HT-29 (cell line): ENCODE measurements at places on chromosomes 7 and 10. TPM values are rescaled to one million over a fixed set of nuclear protein-coding genes. Genes with fewer than 3 reads are reported as not detected.

- no peak for DNase-seq
Observed at GRCh38 chr10:11145495-11145855, 127.8 kb downstream of the CELF2 start.

DNA sequence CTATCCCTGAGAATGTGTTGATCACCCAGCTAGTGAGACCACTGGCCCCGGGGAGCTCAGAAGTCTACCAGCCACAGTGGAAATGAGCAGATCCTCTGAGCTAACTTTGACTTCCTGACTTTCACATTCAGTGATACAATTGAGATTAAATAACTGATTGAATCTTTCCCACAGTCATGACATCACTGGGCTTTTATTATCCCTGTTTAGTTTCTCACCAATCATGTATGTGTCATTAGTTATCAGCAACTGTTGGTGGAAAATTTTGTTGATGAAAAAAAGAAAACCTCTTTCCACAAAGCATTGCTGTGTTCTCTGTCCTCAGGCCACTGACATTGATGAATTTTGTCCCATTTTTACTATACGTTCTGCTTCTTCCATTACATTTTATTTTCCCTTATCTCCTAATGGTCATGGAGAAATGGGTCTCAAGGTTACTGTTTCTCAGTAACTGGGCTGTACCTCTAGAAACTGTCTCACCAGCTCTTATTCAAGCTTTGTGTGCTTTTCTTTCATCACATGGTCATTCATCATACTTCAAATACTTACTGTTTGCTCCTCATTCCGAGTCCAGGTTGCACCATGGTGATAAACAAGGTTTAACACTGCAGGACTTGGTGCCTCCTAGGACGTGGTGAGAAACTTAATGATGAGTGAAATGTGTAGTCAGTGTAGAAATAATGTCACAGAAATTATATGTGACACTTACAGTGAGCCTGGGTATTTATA is 304.7 kb downstream of the CDK14 start:
- no peak for DNase-seq

- DNase-seq: peak; percentile 18
Observed at GRCh38 chr7:110407242-110407641, 683.7 kb upstream of the LRRN3 start.

DNA sequence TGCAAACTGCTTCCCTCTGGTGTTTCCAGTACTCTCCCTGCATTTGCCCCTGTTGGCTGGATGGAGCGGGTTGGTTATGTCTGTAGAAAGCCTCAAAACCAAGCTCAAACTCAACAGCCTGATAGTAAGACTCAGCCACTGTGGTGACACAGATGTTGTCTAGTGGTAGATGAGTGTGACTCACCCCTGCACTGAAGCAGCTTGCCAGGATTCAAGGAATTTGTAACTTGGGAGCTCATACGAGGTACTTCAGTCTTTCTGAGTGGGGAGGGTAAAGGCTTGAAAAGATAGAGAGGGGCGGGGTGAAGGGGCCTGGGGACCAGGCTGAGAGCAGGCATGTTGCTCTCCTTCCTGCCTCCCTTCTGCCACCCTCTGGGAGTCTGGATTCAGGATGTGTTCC is 22.9 kb upstream of the AQP1 start:
- DNase-seq: no peak

DNA sequence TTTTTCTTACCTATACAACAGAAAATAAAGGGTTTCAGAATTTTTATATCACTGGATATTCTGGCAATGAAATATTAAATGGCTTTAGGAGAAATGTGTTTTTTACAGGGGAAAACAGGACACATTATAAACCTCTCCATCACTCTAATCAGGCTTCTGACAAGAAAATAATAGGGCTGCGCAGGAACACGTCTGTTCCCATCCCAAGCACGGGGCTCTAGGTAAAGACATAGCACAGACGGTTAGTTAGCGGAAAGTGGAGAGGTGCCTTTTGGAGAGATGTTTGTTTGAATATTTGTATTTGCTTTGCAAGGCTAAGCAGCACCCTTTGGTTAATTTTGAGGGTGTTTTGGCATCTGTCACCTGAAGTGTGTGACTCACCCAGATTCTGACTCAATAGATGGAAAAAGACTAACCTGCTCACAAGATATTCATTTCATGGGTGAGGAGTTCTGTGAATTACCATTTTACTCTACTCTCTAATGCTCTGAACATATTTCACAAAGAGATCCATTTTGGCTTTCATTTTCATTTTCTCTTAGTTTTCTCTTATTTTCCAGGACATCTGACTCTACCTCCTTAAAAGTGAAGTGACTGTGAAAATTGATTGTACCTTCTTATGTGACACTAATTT is 174.5 kb upstream of the AKR1E2 start:
- DNase-seq: no peak

- peak; percentile 85 for DNase-seq
Observed at GRCh38 chr7:25216837-25217236, 11.4 kb downstream of the NPVF start.

DNA sequence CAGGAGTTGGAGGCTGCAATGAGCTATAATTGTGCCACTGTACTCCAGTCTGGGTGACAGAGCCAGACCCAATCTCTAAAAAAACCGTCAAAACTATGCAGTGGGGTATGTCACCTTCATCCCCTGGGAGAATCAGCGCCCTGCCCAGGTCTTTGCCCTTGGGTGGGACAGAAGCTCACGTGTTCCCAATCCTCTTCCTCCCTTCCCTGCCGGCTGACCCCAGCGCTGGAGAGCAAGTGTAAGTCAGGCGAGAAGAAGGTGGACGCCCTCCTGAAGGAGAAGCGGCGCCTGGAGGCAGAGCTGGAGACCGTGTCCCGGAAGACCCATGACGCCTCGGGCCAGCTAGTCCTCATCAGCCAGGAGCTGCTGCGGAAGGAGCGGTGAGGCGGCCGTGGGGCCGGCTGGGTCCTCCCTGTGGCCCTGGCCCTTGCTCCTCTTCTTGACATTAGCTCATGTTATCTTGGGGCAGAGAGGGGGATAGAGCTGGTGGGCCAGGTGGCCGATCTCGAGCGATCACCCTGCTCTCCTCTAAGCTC is 64.8 kb upstream of the GTF2IRD1 start:
- no peak for DNase-seq

DNA sequence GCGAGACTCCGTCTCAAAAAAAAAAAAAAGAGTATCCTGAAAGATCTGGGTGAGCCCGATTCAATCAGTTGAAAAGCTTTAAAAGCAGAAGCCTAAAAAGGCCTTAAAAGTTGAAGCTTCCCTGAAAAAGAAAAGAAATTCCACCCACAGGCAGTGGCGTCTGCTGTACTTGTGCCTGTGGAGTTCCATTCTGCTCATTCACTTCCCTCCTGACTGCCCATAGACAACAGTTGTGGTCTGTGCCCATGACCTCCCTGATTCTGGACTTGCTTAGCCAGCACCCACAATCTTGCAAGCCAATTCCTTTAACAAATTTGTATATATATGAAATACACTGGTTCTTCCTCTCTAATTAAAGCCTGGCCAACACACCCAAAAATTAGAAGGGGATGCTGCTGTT is 141.7 kb downstream of the DLG5 start:
- DNase-seq: no peak

DNA sequence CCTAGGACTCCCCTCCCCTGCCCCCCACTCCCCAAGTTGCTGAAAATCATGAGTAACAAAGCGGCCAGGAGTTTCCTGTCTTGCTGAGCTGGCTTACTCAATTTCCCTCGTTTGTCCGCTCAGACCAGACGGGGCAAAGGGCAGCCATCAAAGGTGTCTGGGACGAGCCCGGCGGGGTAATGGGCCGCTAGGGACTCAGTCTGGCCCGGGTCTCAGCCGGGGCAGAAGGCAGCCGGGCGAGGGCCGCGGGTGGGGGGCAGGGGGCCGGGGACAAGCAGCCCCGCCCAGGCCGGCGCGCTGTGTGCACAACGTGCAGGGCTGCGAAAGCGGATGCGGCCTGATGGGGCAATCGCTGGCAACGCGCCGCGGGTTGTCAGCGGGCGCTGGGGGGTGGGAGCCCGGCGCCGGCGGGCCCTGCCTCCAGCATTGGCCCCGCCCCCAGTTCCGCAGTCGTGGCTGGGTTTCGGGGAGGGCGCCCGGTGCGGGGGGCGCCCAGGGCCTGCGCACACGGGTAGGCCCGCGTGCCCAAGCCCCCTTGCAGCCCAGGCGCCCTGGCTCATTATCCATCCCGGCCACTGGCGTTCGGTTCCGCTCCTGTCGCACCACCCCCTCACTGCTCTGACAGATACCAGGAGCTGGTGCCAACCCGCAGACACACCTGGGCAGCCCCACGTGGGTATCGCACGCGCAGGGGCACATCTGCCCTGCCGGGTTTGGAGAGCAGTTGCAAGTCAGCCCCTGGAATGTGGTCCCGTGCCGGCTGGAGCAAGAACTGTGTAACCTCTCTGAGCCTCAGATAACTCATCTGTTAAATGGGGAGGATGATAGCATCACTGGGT is 35.1 kb downstream of the DNAJB12 start:
- DNase-seq: peak; percentile 78

GRCh38 chr7:721619-722248 is 4.8 kb upstream of the DNAAF5 start:
- DNase-seq: no peak

SKIDA1 gene
- total RNA-seq: not detected in 2 replicates

TSPAN33 gene
- 0.89 and 1.6 TPM in 2 replicates for total RNA-seq

PHYHIPL gene
- not detected in 2 replicates for total RNA-seq

ADRB1 gene
- total RNA-seq: 1.3 and 1.4 TPM in 2 replicates

KIAA1549 gene
- 0.26 and 0.38 TPM in 2 replicates for total RNA-seq
